NCI-H226 (cell line): ENCODE measurements at places on chromosomes 4 and X.

- DNase-seq, result no peak
Measured at GRCh38 chrX:32520789-32521188, 690.6 kb downstream of the DMD start.

GRCh38 chr4:68324519-68325262 is 25.2 kb downstream of the YTHDC1 start:
- no peak for DNase-seq

DNA sequence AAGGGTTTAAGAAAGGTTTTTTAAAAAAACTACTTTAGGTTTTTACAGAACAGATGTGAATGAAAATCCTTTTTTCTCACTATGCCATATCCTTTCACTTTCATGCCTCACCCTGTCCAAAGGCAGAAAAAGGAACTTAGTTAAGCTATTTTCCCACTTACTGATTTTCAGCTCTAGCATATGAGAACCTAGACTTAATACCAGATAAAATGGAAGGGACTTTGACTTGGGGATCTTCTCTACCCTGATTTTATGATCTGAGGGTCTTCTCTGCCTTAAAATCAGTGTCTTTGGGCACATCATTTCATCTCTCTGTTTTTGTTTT is 42.4 kb downstream of the FNIP2 start:
- no peak for DNase-seq

DNA sequence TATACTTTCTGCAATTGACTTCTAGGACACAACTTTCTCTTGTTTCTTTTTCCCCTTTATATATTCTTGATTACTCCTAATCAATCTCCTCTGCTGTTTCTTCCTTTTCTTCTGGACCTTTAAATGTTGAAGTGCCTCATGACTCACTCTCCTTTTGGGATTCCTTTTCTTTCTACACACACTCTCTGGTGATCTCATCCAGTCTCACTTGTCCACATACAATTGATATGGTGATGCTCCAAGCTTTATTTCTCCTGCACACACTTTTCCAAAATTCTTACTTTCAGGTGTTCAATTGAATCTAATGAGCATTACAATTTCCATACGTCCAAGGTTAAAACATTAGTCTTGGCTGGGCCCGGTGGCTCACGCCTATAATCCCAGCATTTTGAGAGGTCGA is 794.8 kb upstream of the EPHA5 start:
- peak; percentile 54 for DNase-seq

DNA sequence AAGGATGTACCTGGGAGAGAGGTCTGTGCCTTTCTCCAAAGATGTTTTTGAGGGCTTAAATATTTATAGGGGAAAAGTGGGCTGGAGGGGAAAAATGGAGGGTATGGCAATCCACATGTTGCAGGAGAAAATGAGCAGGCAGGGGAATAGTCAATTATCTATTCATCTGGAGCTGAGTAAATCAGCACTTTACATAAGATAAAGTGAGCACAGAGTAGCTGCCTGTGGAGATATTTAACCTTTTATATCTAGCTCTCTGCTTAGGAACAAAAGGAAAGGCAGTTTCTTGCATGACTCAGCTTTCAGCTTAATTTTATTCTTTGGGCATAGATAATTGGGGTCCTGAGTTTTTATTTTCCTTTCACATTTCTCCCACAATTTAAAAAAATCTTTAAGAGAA is 93.6 kb upstream of the NPY2R start:
- no peak for DNase-seq
